ENCODE measurements at places on chromosomes 7 and 10.

DNA sequence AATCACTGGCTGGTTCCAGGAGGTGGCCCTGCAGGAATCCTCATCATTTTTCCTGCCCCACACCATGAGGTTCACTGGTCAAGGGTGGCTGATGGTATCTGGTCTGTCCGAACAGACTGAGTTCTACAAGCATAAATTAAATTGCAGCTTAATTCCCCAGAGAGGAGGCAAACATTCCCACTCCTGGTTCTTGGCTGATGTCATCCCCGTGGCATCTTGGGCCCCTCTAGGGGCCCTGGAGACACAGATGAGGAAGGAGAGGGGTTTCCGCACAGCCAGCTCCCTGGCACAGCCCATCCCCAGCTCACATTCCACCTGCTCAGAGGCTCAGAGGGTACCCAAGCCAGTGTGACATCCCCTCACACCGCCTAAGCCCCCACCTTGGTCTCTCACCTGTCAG, 5.3 kb upstream of the KLRG2 start:
- DNase-seq = no peak

DNA sequence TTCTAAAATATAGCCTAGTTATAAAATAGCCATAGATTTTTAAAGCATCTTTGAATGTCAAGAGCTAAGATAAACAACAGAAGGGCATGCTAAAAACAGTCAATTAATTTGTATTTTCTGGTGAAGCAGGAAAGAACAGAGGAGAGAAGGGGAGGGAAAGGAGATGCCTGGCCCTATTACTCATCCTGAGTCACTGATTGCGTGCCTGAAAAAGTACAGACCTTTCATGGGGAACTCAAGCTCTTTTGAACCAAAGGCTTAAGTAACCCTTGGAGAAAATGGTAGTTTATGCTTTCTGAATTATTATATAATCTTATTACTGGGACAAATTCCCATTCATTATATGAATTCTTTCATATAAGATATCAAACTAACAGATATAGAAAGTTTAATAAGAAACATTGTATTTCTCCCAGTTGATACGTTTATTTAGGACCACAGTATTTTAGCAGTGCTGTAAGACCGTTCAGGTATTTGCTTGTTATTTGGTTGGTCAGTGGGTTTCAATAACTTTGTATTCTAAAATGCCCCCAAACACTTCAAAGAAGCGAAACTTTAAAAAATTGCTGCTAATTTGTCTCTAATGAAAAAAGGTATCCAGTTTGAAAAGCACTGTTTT, 151.3 kb downstream of the HGF start:
- peak; percentile 83 for DNase-seq

DNA sequence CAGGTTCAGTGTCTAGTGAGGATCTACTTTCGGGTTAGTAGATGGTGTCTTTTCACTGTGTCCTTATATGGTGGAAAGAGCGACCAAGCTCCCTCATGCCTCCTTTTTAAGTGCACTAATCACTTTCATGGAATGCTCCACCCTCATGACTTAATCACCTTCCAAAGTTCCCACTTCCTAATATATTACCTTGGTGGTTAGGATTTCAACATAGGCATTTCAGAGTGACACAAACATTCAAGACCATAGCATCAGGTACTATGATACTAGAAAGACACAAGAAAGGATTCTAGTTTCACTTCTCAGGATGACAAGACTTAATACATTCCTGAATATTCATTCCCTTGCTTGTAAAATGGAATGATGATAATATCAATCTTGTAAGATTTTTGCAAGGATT, 119.1 kb upstream of the FAM3C start:
- no peak for DNase-seq

DNA sequence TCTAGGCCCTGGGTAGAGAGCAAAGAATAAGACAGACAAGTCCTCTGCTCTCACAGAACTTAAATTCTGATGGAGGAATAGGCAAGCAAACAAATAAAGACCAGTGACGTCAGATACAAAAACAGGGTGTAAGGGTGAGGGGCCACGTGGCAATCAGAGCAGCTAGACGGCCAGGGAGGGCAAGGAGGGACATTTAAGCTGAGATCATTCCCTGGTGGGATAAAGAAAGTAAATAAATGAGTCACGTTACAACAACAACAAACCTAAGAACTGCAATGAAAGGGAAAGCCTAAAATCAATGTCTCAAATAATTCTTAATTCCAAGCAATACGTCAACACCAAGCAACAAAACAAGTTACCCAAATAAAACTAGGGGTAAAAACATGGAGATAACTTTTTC, 21.8 kb downstream of the STN1 start:
- no peak for DNase-seq

GRCh38 chr7:87354749-87355148, 9.3 kb downstream of the CROT start:
- DNase-seq = peak; percentile 45

GRCh38 chr10:12588091-12588860, 238.9 kb downstream of the CAMK1D start:
- DNase-seq = no peak

DNA sequence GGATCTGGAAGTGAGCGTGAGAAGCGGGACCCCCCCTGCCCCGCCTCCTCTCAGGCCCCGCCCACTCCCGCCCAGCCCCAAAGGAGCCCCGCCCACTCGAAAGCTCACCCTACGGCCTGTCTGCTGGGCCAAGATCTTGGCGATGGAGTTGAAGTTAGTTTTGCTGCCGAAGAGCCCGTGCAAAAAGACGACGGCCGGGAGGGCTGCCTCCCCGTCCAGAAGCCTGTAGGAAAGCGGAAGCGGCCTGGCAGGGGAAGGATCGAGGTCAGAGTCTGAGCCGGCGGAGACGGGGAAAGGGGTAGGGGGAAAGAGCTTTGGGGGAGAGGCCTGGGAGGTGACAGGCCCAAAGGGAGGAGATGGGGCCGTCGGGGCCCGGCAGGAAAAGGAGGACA, 386 bp downstream of the ABHD11 start:
- DNase-seq = peak; percentile 59

DNA sequence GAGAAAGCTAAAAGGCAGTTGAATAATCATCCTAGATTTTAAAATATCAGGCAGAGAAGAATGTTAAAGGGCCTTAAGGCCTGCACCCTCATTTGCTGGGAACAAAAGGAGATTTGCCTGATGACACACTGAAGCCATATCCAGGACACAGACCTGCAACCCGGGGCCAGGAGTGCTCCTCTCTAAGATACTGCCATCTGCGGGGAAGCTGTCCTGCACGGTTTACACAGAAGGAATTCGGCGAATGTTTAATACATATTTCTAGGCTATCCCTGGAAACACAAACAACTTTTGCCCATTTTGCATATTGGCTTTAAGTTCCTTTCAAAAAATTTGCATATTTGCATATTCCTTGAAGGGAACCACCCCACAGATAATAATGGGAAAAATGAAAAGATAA, 52.3 kb downstream of the DYNC1I1 start:
- no peak for DNase-seq

- DNase-seq = no peak
These were observed 25.8 kb downstream of the PLA2G12B start for GRCh38 chr10:72928798-72929197.

GRCh38 chr7:135905355-135905754, 71.8 kb downstream of the MTPN start:
- no peak for DNase-seq

DNA sequence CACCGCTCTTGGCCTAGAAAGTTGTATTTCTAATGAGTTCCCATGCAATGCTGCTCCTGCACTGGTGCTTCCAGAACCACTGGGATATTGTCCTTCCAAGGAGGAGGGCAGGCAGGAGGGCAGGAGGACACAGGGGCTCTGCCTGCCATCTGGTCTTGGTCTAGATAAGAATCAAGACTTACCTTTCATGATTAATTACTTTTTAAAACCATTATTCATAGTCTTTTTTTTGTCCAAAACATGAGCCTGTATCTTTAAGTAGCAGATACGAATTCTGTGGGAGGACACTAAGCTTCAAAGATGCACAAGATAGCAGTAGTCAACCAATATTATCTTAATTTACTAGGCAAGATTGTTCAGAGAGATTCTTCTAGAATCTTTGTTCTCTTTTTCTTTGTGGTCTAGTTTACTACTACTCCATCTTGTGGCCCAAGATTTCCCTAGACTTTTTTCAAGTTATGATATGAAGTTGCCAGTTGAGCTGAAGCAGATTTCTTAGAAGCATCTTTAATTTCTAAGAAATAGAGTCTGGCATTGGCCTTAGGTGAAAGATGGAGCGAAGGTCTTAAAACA, 57.6 kb downstream of the RBM33 start:
- DNase-seq = no peak

- DNase-seq = no peak
These were observed 56.4 kb upstream of the CCDC6 start for GRCh38 chr10:59962756-59963155.

GRCh38 chr10:119377451-119377957, 165.0 kb downstream of the RGS10 start:
- no peak for DNase-seq

- DNase-seq = no peak
These were observed 85.3 kb upstream of the PPP2R2D start for GRCh38 chr10:131815266-131816156.

DNA sequence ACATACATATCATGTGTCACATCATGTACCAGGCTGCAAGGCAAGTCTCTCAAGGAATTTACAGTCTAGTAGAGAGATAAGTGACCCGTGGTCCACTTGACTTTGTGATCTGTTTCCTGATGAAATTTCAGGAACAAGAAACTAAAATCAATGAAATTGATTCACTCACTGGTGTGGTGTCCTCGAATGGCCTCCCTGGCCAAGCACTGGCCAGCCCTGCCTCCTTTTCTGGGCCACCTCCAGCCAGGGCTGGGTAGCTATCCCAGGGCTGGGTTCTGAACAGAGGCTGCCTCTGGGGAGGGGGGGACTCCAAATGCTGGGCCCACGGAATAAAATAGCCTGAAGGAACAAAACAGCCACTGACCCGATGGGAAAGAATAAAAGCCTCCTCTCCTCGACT, 182.2 kb downstream of the HERPUD2 start:
- DNase-seq = no peak

- no peak for DNase-seq
These were observed 57.4 kb downstream of the ADCY1 start for GRCh38 chr7:45631569-45631968.

DNA sequence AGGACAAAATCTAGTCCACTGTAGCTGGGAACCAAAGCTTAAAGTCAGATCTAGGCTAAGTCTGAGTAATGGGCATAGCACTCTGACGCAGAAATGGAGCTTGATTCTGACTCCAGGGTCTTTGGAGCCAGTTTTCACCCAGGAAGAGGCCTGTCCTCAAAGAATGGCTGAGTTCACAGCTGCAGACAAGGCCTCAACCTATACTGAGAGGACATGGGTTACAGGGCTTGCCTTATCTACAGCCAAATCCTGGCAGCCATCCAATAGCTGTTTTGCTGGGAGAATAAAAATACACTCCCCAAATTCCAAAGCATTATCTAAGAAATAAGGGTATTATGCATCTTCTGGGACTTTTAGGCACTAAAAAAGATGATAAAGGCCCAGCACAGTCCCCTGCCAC, 154.8 kb downstream of the RAPGEF5 start:
- no peak for DNase-seq

DNA sequence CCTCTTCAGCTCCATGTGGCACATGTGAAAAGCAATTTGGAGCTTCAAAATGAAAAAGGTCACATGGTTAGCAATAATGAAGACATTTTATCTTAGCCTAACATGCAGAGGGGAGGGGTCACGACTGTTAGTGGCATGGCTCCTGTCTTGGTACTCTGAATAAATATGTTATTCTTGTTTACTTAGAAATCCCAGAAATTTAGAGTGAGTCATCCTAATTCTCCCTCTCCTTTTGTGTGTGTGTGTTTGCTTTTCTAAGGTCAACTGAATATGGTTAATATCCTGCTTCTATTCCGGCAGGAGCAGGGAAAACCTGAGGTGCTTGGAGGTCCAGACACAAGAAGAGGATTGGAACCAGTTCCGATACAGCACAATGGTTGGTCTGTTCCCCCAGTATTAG, 17.6 kb downstream of the BCCIP start:
- DNase-seq = peak; percentile 1

- DNase-seq = no peak
These were observed 85.8 kb downstream of the HIF1AN start for GRCh38 chr10:100621360-100622205.

- DNase-seq = no peak
These were observed 613.1 kb downstream of the KCNMA1 start for GRCh38 chr10:77024461-77024860.

DNA sequence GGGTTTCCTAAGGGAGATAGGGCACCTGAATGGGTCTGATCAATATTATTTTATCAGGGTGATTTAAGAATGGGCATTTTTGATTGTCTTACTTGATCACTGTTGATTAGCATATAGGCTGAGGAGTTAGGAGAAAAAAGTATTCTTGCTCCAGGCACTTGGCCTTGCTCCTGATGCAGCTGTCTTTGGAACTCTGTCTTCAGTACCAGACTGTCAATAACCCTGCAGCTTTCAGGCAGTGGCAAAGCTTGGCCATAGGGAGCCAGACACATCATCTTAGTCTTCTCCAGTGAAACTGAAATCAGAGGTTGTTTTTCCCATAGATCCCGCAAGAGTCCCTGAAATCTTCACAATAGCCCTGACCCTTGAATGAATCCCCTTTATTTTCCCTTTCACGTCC, 47.2 kb downstream of the EXOC4 start:
- DNase-seq = no peak

- no peak for DNase-seq
These were observed 24.6 kb downstream of the C7orf33 start for GRCh38 chr7:148615085-148615730.

GRCh38 chr7:49791088-49791741, 17.8 kb downstream of the VWC2 start:
- peak; percentile 7 for DNase-seq

DNA sequence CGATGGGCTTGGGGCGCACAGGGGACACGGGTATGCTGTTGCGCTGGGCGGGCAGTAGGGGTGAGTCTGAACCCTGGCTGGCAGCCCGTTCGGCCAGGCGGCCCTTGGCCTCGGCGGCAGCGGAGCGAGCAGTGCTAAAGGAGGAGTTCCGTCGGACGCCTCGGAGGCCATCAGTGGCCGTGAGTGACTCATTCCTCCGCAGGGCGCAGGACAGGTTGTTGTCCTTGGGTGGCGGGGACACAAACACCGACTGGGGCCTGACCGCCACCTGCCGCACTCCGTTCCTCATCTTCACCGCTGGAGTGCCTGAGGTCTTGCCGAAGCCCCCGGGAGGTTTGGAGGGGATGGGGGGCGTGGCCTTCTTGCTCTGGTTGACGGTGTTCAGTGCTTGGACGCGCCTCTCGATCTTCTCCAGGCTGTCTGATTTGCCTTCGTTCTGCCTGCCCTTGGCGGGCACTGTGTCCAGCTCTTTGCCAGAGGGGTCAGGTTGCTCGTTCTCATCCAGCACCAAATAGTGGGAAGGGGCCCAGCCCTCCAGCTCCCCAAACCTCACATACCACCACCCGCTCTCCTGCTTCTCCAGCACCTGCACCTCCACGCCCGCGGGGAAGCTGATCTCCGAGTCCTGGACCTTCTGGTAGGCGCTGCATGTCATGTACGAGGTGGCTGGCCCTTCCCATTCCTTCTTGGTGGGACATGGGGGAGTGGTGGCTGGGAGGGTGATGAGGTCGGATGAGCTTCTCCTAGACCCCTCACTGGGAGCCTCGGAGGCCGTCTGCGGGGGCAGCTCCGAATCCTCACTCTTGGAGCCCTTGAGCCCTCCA, 108.7 kb downstream of the NEURL1 start:
- no peak for DNase-seq

GRCh38 chr10:69049566-69049961, 38.3 kb upstream of the SRGN start:
- no peak for DNase-seq

Data from MCF 10A (cell line).